Tibial nerve (tissue), 4 donors: ENCODE measurements at places on chromosomes 1 and 21. TPM values are rescaled to one million over a fixed set of nuclear protein-coding genes. Genes with fewer than 3 reads are reported as not detected.

The PADI4 gene
- total RNA-seq: not detected

GRCh38 chr1:25583519-25584370 is 32.8 kb upstream of the MAN1C1 start:
- no peak for DNase-seq

- DNase-seq: no peak
Observed at GRCh38 chr21:33828083-33828482, 87.5 kb downstream of the ATP5PO start.

GRCh38 chr1:44327679-44328491 is 27.2 kb downstream of the ERI3 start:
- DNase-seq: peak; percentile 95

The PTGER3 gene
- 36.4 TPM for total RNA-seq

The LINGO4 gene
- total RNA-seq: not detected

The PPIAL4G gene
- total RNA-seq: not detected

GRCh38 chr1:89489047-89489729 is 35.4 kb upstream of the LRRC8B start:
- DNase-seq: no peak

GRCh38 chr1:92219028-92219427 is 1.3 kb downstream of the C1orf146 start:
- no peak for DNase-seq

DNA sequence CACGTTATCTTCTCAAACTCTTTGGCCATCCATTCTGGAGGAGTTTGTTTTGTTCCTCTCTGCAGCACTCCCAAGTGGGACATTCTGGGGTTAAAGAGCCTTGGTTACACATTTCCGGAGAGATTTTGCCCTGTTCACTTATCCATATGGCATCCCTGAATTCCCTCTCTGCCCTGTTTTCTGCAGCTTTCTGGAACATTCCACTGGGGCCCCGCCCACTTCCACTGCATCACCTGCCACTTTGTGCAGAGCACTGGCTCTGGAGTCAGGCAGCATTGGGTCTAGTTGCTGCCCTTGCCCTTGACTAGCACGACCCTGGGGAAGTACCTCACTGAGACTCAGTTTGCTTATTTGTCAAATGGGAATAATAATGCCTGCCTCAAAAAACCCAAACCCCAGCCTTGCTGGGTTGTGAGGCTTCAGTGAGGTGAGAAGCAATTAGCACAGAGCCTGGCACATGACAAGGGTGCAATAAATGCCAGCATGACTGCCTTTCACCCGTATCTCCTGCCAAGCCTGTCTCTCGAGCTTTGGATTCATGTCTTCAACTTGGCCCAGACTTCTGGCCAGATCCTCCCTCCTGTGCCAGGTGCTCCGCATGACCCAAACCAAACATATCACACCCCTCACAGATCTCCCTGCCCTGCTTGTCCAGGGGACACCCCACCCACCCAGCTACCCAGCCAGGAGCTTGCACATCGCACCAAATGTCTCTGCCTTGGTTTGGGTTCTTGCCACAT is 38.3 kb downstream of the IL6R start:
- no peak for DNase-seq

- no peak for DNase-seq
Observed at GRCh38 chr1:229018674-229019295, 252.1 kb upstream of the RAB4A start.

DNA sequence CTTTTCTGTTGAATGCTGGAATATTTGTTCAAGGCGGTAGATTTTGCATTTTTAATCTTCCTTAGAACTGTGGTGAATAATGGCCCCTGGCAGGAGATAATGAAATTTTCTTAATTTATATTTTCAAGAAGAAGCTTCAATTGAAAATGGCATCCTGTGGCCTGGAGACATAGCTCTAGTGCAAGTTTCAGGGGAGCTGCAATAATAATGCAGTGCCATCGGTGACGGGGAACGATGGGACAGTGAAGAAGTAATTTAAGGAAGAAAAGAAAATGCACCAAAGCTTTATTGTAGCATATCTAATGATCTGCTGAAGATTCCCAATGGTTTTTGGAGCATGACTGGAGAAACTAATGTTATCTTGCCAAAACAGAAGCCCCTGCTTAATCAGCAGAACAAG is 128.4 kb downstream of the ADGRL2 start:
- DNase-seq: no peak

DNA sequence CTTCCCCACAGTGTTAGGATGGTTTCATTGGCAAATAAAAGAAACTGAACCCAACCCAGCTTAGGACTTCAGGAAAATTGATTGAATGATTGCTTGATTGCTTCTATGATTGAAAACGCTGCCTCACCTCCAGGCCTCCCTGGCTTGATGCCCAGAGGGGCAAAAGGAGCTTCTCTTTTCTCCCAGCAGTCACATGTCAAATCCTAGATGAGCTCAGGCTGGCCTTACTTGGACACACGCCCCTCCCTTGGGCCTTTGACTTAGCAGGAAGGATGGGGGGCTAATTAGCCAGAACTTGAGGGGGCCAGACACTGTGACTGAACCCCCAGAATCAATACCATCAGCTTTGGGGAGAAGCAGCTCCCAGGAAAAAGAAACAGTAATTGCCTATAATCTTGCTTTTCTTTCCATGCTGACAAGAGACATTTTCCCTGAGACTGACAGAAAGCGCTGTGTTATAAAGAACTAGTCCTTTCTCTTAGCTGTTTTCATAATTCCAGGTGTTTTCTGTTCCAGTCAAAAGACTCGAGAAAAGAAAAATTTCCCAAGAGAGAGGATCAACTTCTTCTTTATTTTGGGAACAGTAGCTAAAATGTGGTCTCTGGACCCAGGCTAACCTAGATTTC is 50.8 kb upstream of the ATP5PO start:
- DNase-seq: no peak

The GIPC2 gene
- 2.6 TPM for total RNA-seq

DNA sequence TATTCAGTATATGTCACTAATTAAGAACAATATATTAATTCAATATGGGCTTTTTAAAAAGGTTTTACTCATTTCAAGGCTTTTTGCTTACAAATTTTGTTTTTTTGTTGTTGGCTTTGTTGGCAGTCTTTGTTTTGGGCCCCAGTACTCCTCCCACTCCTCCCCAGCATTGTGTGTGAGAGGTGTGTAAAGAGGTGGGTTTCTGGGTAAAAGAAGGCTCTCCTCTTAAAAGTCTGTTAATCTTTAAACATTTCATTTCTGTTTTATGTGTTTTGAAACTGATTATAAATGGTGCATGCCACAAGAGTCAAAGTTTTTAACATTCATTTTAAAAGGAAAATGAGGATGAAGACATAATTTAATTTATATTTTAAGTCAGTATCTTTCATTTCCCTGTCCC is 79.6 kb downstream of the SASS6 start:
- DNase-seq: no peak

- no peak for DNase-seq
Observed at GRCh38 chr1:99062192-99062591, 57.5 kb upstream of the PLPPR5 start.

GRCh38 chr21:41321211-41321907 is 4.8 kb downstream of the FAM3B start:
- no peak for DNase-seq

DNA sequence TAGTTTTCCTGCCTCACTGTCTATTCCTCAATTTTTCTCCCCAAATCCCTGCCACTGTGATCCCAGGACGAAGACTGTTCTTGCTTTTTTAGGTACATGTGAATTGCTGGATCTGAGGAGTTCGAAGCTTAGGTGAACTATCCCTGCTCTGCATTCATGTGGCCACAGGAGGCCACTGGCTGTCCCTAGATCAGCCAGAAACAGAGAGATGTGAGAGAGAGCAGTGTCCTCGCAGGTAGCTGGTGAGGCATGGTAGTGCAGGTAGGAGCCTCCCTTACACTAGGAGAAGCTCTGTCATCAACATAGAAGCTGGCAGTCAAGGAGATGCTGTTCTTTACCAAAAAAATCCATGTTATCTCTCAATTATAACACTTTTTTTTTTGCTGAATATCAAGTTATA is 71.5 kb downstream of the USP24 start:
- no peak for DNase-seq

GRCh38 chr1:58670181-58670580 is 29.7 kb downstream of the MYSM1 start:
- DNase-seq: no peak

The MAP3K21 gene
- 3.3 TPM for total RNA-seq

DNA sequence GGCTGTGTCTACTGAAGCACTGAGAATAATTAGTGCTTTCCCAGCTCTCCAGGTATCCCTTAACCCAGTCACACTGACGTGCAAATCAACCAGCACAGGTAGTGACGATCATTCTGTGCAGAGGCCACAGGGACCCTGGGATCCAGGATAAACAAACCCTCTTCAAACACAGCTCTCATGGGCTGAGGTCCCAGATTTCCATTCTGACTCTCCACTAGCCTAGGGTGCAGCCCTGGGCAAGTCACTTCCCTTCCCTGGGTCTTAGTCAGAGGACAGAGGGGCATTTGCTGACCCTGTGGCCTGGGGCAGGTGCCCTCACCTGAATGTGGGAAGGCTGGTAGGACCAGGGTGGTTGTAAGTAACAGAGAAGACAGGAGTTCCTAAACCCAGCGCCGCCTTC is 724.7 kb downstream of the MATN1 start:
- DNase-seq: no peak

DNA sequence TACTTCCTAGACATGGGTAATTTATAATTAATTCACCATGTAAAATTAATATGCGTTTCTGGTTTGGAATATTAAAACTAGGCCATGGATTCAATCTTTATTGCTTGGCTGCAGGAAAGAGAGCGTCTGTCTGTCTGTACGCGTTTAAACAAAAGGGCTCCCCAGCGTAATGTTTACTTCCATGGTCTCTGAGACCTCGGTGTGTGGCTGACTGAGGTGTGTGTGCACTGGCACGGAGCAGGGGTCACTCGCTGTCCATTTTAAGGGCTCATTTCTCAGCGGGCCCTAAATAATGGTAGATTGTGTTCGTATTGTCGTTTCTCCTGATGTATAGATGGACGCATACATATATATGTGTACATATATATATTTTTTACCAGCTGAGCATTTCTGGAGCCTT is 119.6 kb downstream of the ATG4C start:
- DNase-seq: no peak

- no peak for DNase-seq
Observed at GRCh38 chr1:243420946-243421685, 165.3 kb downstream of the SDCCAG8 start.

The KCNH1 gene
- total RNA-seq: 3.9 TPM

- DNase-seq: no peak
Observed at GRCh38 chr1:21149855-21150432, 26.8 kb downstream of the EIF4G3 start.

- DNase-seq: no peak
Observed at GRCh38 chr1:214694769-214695168, 91.8 kb downstream of the CENPF start.

DNA sequence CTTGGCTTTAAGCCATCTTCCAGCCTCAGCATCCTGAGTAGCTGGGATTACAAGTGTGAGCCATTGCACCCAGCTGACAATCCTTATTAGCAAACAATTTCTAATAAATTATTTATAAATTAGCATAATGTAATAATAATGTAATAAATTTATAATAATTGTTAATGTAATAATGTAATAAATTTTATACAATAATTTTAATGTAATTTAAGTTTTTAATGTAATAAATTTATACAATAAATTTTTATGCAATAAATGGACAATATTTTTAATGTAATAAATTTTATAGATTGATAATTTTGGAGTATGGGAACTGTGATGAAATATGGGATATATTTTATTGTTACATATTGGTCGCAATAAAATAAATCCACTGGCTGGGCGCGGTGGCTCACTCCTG is 1457.5 kb downstream of the KCNT2 start:
- no peak for DNase-seq

The PRAMEF20 gene
- total RNA-seq: not detected

DNA sequence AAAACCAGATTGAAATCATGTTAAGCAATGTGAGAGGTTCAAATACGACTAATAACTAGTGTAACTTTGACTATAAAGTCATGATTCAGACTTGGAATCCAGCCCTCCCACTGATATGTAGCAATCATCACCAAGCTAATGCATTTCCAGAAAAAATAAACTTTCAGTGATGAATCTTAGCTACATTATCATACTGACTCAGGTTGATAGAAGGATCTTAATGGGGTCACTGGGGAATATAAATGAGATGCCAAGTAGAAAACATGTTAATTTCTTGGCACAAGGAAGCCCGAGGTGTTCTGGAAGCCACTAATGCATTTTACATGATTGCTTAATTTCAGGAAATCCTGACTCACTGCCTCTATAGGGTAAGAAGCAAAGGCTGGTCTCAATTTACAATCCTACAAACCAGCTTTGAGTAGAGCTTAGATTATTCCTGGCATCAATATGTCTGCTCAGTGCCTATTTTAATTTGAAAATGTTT is 67.7 kb downstream of the SELENOF start:
- no peak for DNase-seq

- DNase-seq: no peak
Observed at GRCh38 chr1:60133000-60133673, 59.6 kb upstream of the C1orf87 start.

DNA sequence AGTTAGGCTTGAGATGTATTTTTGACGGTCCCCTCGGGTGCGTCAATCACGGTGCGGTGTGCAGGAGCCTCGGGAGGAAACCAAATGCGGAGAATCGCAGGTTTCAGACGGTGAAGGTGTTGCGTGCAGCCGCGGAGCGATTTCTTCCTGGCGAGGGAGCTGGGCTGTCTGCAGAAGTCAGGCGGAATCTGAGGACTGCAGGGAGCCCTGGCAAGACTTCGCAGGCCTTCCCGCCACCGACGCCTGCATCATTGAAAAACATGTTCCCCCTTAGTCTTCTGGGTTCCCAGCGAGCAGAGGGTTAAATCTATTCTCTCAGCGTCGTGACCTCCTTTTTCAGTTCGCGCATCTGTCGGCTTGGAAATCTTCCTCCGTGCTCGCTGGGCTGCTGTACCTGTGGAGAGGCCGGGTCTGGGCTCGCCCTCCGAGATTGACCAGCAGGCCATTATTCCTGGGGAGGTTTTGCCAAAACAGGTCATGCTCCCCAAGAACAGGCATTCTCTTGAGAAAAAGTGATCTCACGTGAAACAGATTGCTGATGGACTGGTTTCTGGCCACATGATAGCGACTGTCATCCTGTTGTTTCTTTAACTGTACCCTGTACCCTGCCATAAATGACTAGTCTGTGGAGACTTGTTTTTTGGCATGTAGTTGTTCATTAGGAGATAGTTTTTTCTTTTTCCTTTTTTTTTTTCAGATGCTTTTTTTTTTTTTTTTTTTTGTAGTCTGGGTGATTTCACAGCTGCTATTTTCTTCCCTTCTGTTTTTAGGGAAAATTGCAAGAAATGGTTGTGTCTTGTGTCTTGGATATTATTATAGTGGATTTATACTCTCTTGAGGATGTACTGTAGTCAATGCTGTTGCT is 894 bp downstream of the EPB41 start:
- no peak for DNase-seq

GRCh38 chr1:185300152-185300551 is 16.9 kb downstream of the IVNS1ABP start:
- no peak for DNase-seq

GRCh38 chr1:29833581-29833980 is 597.3 kb downstream of the PTPRU start:
- no peak for DNase-seq

GRCh38 chr1:202836623-202837403 is 26.1 kb downstream of the PCAT6 start:
- DNase-seq: no peak

The TSPEAR gene
- not detected for total RNA-seq
